Bronchial epithelial cell (primary cell): ENCODE measurements at places on chromosomes 3 and 15.

DNA sequence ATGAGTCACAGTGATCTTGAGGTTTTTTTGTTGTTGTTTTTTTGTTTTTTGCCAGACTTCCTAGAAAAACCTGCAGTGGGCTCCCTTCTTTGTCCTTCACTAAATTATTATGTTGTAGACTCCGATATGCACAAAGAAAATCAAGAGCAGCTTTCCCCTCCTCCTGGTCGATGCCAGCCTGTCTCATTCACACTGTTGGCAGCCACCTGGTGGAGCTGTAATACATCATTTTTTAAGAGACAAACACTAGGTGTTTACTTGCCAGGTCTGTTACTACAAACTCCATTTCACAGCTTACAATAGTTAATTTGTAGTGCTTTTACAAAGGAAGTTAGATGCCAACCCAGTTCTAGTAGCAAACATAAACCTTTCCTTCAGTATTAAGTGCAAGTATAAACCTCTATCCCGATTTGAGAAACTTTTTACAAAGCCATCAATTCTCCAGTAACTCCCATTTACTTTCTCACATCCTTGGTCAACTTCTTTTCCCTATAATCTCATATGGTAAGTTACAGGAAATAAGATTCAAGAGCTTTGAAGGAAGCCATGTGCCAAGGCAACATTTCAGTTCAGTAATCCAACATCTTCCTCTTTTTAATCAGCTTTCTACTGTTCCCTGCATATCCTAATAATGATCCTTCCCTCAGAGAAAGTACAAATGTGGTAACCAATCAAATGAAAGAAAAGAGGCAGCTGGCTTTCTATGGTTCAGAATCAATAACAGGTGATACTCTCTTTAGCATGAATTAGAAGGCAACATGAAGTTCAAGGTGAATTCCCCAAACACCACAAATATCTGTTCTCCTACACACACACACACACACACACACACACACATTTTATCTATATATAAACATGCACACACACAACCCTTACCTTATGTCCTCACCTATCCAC lies 14.0 kb downstream of the AAGAB start:
- peak; percentile 46 for DNase-seq

DNA sequence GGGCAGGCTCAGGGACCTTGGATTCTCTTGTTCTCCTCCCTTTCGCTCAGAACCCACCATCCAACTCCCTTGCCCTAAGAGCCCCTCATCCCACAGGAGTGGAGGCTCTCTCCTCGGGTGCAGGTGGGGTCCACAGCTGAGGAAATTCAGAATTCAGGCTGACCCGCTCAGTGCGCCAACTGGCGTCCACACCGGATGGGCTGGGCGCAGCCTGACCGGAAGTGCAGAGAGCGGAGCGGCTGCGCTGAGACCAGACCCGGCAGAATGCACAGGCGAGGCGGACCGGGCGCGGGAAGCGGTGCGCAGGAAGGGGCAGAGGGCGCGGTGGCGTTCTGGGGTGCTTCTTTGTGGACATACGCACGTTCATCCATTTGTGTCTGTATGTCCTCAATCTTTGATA lies 210.4 kb upstream of the NDN start:
- no peak for DNase-seq

GRCh38 chr3:160368804-160369203 lies 30.2 kb downstream of the IFT80 start:
- DNase-seq: no peak

DNA sequence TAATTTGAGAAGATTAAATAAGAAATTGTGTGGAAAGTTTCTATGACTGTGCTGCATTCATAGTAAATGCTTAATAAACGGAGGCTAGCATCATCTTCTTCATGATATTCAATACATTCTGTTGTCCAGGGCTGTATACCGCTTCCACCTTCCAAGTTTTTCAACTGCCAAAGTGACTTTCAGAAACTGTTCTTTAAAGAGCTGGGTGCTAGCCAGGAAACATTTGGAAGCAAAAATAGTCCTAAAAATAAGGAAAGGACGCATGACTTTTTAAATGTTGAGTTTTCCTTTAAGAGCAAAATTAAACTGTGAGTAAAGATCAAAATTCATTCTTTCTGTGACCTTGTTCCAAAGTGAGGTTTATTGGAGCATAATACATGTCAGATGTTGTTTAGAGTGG lies 9.4 kb upstream of the ERC2 start:
- DNase-seq: no peak

- no peak for DNase-seq
These were observed 78.3 kb downstream of the MCF2L2 start for GRCh38 chr3:183350164-183350563.

DNA sequence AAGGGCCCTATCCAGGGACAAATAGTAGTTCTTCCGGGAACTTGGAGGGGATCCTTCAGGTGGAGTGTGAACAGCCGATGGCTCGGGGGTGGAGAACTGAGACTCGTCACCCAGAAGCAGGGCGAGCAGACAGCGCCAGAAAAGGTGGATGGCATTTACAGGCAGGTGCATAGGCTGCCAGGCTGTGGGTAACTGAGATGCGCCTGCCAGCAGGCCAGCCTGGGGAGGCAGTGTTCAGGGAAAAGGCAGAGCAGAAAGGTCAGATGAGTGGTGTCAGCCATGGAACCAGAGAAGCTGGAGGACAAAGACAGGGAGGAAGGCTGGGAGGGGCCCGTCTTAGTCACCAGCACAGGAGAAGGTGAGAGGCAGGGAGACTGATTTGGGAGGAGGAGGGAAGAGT lies 53.0 kb upstream of the SEC22A start:
- no peak for DNase-seq

- no peak for DNase-seq
These were observed 10.5 kb downstream of the NTRK3 start for GRCh38 chr15:88246081-88246480.

GRCh38 chr3:159829539-159830227 lies 159.0 kb upstream of the IL12A start:
- peak; percentile 99 for DNase-seq

DNA sequence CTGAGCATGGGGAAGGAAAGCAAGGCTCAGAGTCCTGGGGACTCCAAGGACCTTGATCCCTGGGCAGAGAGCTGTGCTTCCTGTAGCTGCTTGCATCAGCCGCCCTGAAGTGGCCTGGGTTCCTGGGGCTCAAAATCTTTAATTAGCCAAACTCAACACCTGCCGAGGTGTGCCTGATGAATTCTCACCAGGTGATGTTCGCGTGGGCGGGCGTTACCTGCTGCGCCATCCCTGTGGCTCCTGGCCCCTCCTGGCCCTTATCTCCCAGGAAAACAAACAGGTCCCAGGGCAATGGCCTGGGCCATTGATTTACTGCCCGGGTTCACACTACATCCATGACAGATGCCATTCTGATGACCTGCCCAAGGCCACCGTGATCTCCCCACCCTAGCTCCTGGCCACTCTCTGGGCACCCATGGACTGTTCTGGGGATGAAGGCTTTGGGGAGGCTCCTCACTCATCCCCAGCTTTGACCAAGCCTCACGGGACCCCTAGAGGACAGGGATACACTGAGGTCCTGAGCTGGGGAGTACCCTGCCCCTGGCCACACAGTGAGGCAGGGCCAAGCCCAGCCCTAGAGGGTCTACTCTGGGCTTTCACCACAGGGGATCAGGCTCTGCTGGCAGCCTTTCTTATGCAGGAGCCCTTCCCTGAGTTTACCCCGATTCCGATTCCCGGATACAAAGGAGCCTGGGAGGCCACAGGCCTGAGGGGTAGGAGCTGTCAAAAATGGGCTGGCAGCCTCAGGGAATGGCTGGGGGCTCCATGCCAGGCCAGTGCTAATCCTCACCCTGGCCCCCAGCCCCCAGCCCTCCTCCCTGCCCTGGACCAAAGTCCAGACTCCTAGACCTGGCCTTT lies 5.7 kb downstream of the SLC38A3 start:
- DNase-seq: no peak

GRCh38 chr3:177110386-177110785 lies 86.9 kb downstream of the TBL1XR1 start:
- DNase-seq: no peak

DNA sequence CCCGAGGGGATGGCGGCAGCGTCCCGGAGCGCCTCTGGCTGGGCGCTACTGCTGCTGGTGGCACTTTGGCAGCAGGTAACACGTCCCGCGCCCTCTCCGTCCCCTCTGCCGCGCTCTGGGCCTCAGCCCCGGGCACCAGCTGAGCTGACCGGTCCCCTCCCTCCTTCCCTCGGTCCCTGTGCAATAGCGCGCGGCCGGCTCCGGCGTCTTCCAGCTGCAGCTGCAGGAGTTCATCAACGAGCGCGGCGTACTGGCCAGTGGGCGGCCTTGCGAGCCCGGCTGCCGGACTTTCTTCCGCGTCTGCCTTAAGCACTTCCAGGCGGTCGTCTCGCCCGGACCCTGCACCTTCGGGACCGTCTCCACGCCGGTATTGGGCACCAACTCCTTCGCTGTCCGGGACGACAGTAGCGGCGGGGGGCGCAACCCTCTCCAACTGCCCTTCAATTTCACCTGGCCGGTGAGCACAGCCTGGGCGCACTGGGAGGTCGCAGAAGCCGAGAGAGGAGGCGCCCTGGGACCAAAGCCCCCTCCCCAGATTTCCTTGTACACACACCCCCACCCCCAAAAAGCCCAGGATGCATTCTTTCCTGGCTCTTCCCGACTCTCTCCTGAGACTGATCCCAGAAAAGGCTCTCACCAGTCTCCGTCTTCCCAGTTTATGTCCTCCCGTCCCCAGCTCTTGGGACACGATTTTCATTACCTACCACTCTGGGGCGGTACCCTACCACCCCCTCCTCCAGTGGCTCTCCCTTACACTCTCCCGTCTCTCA lies 705 bp downstream of the DLL4 start:
- no peak for DNase-seq

- no peak for DNase-seq
These were observed 16.8 kb upstream of the KCTD6 start for GRCh38 chr3:58474967-58475578.

- DNase-seq: no peak
These were observed 74.1 kb downstream of the ATP8B4 start for GRCh38 chr15:50044904-50045303.

- peak; percentile 43 for DNase-seq
These were observed 133.7 kb upstream of the ALCAM start for GRCh38 chr3:105233010-105233409.

GRCh38 chr3:142613491-142613890 lies 17.3 kb downstream of the PLS1 start:
- peak; percentile 47 for DNase-seq

DNA sequence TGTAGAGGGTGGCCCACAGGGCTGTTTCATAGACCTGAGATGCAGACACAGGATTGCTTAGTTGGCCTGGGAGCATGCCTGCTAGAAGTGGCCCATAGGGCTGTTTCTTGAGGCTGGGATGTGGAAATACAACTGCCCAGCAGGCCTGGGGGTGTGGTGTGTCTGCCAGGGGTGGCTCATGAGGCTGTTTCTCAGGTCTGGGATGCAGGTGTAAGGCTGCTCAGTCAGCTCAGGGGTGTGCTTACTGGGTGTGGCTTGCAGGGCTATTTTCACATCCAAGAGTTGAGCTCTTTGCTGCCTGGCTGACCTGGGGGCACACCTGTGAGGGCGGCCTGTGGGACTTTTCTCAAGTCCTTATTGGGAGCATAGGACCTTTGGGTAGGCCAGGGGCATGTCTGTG lies 131.3 kb downstream of the DOCK3 start:
- peak; percentile 5 for DNase-seq

- no peak for DNase-seq
These were observed 150.9 kb upstream of the ATP10A start for GRCh38 chr15:26013981-26014380.

GRCh38 chr3:15501126-15501525 lies 20.4 kb downstream of the COLQ start:
- DNase-seq: no peak

DNA sequence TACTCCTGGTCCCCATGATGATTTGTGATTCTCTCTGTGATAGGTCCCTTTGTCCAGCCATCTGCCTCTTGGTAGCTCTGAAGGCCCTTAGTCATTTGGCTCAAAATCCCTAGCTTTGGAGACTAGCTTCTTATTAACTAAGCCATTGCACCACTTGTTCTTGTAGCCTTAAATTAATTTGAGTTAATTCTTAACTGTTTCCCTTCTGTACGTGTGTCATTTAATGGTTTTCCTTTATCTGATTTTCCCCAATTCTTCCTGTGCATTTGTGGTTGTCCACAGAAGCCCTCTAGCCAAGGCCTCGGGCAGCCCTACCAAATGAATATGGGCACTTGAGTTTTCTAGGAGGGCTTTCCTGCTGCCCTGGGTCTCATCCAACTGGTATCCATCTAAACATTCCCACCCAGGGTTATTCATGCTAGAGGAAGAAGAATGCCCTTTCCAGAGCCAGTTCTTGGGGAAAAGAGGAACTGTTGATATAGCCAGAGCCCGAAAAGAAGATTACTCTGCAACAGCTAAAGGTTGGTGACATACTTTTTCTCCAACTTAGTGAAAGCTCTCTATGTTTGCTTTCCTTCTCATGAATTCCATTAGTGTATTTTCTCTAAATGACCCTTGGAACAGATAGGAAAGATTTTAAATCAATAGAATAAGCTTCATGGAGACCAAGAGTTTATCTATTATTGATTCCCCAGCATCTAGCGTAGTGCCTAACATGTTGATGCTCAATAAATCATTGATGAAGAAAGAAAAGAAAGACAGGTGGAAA lies 44.2 kb upstream of the ZBTB38 start:
- no peak for DNase-seq

GRCh38 chr3:187639927-187640568 lies 30.1 kb downstream of the SST start:
- DNase-seq: no peak

GRCh38 chr15:70237626-70238025 lies 139.9 kb upstream of the TLE3 start:
- no peak for DNase-seq

- DNase-seq: no peak
These were observed 14.6 kb downstream of the MRPS25 start for GRCh38 chr3:15050405-15051092.

DNA sequence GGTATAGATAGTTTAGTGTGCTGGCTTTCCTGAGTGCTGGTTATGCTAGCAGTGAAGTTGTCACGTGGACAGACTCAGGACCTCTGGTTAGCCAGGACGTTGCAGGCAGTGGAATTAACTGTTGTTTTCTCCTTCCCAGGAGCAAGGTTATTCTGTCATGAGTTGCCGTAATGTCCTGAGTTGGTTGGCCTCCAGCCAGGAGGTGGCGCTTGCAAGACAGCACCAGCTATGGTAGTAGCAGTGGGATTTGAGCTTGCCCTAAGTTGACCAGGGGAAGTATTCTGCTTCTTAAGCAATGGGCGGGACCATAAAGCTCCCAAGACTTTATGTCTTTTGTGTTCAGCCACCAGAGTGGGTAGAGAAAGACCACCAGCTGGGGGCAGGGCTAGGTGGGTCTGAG lies 240.7 kb upstream of the DNAJC19 start:
- no peak for DNase-seq

DNA sequence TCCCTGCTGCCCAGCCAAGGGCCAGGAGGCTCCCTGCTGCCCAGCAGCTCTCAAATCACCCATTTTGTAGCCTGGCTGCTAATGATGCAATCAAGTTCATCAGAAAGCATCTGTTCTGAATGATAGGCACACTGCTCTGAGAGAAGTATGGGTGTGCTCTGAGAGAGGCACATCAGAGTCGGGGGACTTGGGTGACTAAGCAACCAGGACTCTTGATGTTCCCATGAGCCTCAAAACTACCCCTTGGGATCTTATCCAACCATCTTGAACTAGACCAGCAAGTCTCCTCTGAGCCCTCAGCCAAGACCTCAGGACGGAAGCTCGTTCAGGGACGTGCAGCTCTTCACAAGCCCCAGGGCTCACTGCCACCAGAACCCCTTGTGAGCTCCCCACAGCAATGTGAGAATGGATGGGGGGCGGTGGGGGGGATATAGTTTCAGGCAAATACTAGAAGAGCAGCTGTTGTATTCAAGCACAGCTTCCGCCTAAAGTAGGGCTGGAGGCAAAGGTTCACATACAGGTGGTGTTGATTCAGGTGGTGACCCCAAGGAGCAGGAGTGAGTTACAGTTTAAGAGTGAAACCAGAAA lies 52.2 kb upstream of the HES1 start:
- no peak for DNase-seq
